ENCODE measurements at places on chromosomes 7 and 10. TPM values are rescaled to one million over a fixed set of nuclear protein-coding genes. Genes with fewer than 3 reads are reported as not detected.

- no peak for DNase-seq
- no peak overlapping the region for H3K27ac ChIP-seq
- H3K4me3 ChIP-seq, result no peak overlapping the region
- H3K4me1 ChIP-seq, result peaks cover 47% of the 10 kb centered on the region
- no peaks in the 10 kb centered on the region for H3K27me3 ChIP-seq
- H3K36me3 ChIP-seq, result peaks cover 56% of the 10 kb centered on the region
These were observed 39.0 kb downstream of the ZMIZ1 start for GRCh38 chr10:79107736-79108264.

The CDCA7L gene
- 39.9 TPM for total RNA-seq

DNA sequence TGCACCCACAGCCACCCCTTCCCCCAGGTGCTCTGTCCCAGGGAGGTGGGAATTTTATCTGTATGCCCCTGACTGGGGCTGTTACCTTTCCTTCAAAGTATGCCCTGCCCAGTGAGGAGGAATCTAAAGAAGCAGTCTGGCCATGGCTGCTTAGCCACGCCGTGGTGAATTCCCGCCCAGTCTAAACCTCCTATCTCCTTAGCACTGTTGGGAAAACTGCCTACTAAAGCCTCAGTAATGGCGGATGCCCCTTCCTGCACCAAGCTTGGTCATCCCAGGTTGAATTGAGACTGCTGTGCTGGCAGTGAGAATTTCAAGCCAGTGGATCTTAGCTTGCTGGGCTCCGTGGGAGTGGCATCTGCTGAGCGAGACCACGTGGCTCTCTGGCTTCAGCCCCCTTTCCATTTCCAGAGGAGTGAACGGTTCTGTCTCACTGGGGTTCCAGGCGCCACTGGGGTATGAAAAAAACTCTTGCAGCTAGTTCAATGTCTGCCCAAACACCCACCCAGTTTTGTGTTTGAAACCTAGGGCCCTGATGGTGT is 87.2 kb downstream of the ABCC2 start:
- DNase-seq, result no peak
- peaks cover 46% of the 10 kb centered on the region for H3K4me1 ChIP-seq
- H3K36me3 ChIP-seq, result peaks cover 5% of the 10 kb centered on the region
- H3K4me3 ChIP-seq, result no peak overlapping the region
- H3K27ac ChIP-seq, result no peak overlapping the region

The ANKRD1 gene
- 29.8 TPM for total RNA-seq

- no peaks in the 10 kb centered on the region for H3K36me3 ChIP-seq
- no peaks in the 10 kb centered on the region for H3K27me3 ChIP-seq
- H3K4me1 ChIP-seq, result peaks cover under 1% of the 10 kb centered on the region
- DNase-seq, result no peak
- no peak overlapping the region for H3K4me3 ChIP-seq
These were observed 21.5 kb downstream of the SH3PXD2A start for GRCh38 chr10:103833731-103834365.

DNA sequence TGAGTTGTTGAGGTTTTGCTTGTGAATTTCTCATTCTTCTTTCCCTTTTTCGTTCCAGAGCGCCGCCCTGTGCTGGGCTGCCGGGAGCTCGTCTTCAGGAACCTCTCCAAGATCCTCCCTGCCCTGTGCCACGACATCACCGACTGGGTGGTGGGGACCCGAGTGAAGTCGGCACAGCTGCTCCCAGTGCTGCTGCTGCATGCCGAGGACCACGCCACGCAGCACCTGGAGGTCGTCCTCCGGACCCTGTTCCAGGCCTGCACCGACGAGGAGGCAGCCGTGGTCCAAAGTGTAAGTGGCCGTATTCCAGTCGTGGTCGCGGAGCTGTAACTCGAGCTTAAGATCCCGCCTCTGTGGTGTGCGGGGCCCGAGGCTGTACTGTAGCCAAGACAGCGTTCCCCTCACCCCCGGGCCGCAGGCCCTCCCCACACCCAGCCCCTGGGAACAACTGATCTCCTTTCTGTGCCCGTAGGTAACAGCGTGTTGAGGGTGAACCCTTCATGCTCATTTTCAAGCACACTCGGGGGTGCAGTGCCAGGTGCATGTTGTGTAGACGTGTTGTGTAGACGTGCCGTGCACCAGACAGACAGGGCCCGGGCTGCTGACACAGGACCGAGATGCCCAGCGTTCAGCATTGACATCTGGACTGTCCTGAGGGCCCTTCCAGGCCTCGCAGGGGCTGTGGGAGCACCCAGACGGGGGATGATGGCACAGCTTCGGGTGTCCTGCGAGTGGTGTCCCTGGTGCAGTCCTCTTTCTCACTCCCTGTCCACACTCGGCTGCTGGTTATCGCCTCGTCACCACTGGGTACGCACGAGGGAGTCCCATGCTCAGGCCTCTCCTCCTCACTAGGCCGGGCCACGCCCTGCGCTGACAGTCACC is 27.7 kb upstream of the PRKAR1B start:
- H3K4me3 ChIP-seq, result no peak overlapping the region
- no peaks in the 10 kb centered on the region for H3K27me3 ChIP-seq
- H3K36me3 ChIP-seq, result peaks cover 33% of the 10 kb centered on the region

DNA sequence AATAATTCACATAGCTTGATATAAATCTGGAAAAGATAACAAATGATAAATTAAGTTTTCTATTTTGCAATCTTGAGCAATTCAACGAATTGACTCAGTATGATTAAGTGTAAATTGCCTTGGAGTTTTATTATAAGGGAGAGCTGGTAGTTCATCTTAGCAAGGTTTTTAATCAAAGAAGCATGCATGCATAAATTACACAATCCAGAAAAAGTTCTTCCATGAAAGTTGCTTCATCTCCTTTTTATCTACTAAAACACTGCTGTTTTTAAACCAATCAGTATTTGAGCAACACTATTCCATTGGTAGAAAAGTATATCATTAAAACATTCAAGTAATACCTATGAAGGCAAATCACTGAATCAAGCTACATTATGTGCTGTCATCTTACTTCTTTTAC is 47.6 kb downstream of the POT1 start:
- no peak for DNase-seq
- no peak overlapping the region for H3K4me3 ChIP-seq
- H3K27ac ChIP-seq, result no peak overlapping the region
- H3K4me1 ChIP-seq, result no peaks in the 10 kb centered on the region

- H3K4me3 ChIP-seq, result no peak overlapping the region
- no peaks in the 10 kb centered on the region for H3K36me3 ChIP-seq
- peaks cover 74% of the 10 kb centered on the region for H3K4me1 ChIP-seq
- H3K27me3 ChIP-seq, result no peaks in the 10 kb centered on the region
- no peak for DNase-seq
- no peak overlapping the region for H3K27ac ChIP-seq
These were observed 36.9 kb upstream of the KMT2E start for GRCh38 chr7:104976966-104977636.

Data from SJSA1 (cell line).